Activated T-helper 1 cell treated with anti-CD3 and anti-CD28 coated beads, Interleukin-12 subunit alpha, Interleukin-12 subunit beta, Interleukin-2, Interleukin-4 antibody, amounts not matched to agents 30 ng/mL and 10 ng/mL and 1 ng/mL, durations not matched to agents 14 hours and 24 hours and 36 hours (primary cell): ENCODE measurements at places on chromosomes 6 and 20.

DNA sequence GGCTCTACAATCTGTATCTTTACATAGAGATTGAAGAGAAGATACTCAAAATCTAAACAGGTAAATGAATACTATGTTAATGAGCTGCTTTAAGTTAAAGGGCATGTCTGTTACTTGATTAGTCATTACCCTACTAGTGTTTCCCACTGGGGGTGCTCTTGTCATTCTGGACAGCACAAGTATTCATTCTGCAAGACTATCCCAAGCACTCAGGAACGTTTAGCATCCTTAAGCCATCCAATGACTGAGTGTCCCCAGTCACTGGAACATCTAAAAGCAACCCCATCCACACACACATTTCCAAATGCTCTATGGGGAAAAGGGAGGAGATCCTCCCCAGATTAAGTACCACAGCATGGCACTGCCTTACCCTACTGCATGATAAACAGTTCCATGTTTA, 25.7 kb downstream of the EZR start:
- DNase-seq, result no peak

- DNase-seq, result no peak
These were observed 132.0 kb downstream of the PCSK2 start for GRCh38 chr20:17358854-17359253.

DNA sequence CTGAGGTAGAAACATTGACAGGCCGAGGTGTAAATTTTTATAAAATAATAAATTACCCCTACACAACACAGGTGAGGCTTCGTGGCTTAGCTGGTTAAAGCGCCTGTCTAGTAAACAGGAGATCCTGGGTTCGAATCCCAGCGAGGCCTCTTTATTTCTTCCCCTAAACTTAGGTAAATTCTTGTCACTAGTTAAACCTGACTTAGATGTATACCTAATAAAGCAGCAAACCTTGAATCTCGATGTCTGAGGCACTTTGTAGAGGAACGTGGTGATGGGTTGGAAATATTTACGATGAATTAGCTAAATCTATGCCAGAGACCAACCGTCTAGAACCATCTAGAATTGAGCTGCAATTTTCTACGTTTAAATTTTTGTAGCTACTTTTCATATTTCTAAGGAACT, 185.6 kb downstream of the OR2B2 start:
- DNase-seq, result no peak

DNA sequence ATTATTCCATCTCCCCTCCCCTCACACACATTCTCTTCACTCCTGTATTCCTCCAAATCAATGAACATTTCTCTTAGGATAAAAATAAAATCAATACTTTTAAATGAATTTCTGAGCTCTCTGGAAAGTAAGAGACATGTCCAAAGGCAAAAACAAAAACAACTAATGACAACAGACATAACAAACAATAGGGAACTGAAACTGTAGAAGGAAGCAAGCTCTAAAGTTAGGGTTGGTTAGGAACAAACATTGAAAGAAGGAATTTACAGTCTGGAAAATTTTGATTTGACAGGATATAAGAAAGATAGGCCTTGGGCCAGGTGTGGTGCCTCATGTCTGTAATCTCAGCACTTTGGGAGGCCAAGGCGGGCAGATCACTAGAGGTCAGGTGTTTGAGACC, 17.5 kb upstream of the MYCT1 start:
- DNase-seq, result no peak

DNA sequence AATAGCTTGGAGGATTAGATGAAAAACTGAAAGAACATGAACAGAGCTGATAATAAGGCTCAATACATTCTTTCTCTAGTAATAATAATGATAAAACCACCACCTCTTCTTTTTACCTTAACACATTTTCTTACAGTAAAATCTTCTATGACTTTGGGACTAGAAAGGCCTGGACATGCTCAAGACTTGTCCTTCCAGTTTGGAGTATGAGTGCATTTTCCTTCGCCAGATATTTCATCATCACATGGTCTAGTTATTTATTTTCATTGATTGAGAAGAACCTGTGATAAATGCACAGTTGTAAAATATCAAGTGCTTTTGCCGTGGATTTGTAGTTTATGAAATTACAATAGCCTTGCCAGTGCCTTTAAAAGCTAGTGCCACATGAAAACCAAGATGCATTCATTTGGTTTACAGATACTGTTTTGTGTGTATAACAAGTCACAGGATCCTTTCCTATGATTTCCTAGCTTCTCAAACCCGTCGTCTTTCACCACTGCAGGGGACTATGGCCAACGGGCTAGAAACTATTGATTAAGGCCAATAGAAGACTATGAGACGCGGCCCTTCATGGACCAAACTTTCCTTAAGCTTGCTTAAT, 200.2 kb upstream of the ZNF217 start:
- no peak for DNase-seq

GRCh38 chr6:35780719-35781118, at the start of gene CLPSL1:
Gene CLPSL1 (plus strand): TSS chr6:35781019. CDS start chr6:35781111, 92 bp downstream.
- no peak for DNase-seq

- DNase-seq, result no peak
These were observed 156.1 kb upstream of the LRFN2 start for GRCh38 chr6:40743226-40743625.

DNA sequence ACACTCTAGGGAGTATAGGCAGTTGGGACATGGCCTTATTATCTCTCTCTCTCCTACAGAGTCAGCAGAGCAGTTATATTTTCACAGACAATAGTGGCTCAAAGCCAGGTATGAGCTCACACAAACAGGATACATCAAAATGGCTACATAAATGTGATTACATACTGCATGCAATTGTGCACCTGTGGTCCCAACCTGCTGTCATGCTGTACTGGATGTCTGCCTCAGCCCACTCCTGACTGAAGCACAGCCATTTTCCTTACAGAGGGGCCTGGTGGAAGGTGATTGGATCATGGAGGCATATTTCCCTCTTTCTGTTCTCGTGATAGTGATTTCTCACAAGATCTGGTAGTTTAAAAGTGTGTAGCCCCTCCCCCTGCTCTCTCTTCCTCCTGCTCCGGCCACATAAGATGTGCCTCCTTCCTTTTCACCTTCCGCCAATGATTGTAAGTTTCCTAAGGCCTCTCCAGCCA, 37.0 kb upstream of the SAMHD1 start:
- no peak for DNase-seq
